ENCODE measurements at places on chromosomes 1 and 21.

DNA sequence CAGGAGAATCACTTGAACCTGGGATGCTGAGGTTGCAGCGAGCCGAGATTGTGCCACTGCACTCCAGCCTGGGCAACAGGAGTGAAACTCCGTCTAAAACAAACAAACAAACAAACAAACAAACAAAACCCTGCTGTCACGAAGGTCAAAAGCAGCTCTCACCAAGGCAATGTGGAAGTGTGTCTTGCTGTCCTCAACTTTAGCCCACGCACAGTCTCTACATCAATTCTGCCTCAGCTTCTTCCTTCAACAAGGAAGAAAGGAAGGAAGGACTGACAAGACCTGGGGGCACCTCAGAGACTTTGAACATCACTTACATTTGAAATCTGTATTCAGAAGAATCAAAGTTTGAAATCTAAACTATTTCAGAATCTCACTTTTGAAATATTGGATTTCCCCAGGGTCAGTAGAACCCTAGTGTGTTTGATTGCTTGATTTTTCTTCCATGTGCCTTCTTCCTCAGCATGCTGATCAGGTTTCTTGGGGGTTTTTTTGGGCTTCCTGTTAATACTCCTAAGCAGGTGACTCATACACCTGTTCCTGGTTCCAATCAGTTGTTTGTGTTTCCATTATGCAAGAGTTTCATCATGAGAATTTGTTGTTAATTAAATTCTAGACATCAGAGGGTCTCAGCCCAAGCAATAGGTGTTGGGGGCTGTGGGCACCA lies 6.5 kb upstream of the CSTB start:
- DNase-seq: no peak

GRCh38 chr1:218266356-218266755 lies 18.7 kb upstream of the RRP15 start:
- peak; percentile 10 for DNase-seq

DNA sequence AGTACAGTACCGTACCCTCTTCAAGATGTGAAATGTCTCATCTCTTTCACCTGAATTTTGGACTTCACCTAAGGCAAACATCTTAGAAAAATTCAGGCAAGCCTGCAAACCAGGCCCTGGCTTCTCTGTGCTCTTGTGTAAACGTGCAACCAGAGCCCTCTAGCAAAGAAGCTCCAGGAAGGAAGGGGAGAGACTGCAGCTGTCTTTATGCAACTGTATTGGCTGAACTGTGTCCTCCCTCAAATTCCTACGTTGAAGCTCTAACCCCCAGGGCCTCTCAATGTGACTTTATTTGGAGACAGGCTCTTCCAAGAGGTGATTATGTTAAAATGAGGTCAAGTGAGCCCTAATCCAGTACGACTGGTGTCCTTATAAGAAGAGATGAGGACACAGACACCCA lies 60.3 kb downstream of the SLC45A1 start:
- peak; percentile 27 for DNase-seq

- DNase-seq: peak; percentile 22
These were observed 10.0 kb downstream of the NCSTN start for GRCh38 chr1:160353223-160353622.

- DNase-seq: no peak
These were observed 149.9 kb downstream of the ZNF326 start for GRCh38 chr1:90144820-90145219.

- DNase-seq: peak; percentile 47
These were observed at the start of gene CCSAP for GRCh38 chr1:229342656-229343569. TSS of gene CCSAP (minus strand) at chr1:229343047. CDS start at chr1:229342465, 582 bp downstream.
